ENCODE measurements at places on chromosomes 6 and 20.

DNA sequence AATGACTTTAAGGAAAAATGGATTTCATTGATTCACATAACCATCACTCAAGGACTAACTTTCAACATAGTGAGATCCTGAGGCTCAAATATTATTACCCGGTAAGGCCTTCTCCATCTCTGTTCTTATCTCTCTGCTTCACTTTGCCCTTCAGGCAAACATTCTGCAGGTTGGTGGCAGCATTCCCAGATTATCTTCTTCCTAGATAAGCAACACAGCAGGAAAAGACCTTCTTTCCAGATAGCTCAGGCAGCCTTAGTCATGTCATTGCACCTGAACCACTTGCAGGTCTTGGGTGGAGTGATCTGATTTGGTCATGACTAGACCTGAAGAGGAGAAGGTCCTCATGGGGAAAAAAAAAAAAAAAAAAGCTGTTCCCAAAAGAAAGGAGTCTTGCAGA lies 5.3 kb upstream of the HIVEP2 start:
- DNase-seq: no peak

DNA sequence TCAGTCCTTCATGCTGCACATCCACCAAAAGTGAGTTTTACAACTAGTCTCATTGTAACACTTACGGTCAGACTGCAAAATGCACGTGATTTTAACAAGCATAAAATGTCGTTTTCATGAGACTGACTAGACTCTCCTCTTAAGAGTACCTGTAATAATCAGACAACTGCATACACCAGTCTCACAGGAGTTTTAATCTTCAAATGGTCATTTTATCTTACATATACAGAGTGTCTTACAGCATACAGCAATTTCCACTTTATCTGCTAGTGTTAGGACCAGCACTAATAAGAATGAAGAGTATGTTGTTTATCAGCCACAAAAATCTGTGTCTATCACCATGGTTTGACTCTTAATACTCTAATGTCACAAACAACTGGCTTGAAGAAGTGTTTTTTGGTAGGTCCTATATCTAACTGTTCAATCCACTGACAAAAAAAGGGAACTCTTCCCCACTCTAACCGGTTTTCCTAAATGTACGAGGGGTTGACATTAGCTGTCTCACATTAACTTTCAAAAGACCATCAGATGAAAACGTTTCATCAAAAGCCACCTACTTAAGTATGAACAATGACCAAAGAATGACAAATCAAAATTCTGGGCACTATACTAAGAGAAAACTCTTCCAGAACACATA lies 1.5 kb upstream of the ASF1A start:
- no peak for DNase-seq

DNA sequence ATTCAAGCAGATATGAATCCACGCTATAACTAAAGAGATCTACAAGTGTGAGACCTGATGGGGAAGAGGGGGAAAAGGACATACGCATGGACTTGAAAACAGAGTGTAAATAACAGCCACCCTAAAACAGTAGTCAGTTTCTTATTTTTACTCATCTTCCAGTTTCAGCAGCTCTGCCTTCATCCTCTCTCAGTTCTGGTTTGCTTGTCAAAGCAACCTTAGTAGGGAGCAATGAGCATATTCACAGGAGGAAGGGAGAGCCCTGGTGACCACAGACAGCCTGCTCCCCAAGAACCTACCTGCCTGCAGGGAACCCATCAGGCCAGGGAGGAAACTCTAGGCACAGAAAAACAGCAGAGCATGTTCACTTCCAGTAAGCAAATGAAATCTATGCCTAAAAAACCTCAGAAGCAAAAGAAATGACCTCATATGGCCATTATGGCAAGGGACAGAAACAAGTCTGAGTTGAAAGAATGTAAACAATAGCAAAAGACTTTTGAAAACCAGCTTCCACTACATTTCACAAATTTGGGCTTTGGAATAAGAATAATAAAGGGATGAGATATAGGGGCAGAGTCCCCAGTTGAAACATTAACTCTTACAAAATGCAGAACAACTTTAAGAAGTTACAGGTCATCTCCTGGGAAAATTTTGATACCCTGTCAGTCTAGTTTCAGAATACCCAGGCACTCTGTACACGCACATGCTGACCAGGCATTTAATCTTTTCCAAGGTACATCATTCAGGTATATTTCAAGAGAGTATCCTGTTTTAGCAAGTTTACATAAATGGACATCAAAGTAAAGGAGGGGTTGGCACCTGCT lies 120.8 kb upstream of the BCLAF1 start:
- no peak for DNase-seq

DNA sequence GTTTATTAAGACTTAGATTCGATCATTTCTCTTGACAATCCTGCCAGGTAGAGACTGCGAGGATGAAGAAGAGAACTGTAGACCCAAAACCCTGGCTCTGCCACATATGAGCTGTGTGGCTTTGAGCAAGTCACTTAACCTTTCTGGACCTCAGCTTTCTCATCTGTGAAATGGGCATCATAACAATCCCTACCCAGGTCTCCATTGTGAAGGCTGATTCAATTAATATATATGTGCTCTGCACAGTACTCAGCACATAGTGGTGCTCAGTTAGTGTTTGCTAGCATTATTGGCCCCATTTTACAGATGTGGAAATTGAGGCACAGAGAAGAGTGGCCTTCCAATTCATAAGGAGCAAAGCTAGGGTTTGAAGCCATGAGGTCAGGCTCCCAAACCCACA lies 7.9 kb downstream of the XKR7 start:
- no peak for DNase-seq

GRCh38 chr6:139820210-139820609 lies 445.8 kb upstream of the CITED2 start:
- no peak for DNase-seq

DNA sequence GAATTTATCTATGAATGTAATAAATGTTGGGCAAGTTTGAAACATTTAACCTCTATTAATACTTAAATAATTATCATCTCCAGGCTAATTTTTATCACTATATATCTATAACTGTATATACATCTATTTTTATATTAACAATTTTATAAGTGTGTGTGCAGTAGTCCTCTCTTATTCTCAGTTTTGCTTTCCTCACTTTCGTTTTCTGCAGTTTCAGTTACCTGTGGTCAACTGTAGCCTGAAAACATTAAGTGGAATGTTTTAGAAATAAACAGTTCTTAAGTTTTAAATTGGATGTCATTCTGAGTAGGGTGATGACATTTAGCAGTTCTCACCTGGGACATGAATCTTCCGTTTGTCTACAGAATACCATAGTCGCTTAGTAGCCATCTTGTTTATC lies 379.4 kb upstream of the MAN1A1 start:
- DNase-seq: no peak

DNA sequence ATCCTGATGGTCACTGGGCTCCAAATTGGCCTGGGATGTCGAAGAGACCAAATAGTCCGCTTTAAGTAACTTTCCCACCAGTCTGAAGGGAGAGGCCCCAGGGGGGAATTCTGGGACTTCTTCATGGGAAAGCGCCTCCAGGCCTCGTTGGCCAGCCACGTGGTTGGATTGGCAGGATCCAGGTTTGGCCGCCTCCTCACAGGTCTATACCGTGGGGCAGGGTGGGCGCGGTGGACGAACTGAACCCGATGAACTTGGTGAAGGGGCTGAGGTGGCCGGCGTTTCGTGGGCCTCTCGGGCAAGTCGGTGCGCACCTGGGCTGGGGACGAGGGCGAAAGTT lies 297 bp downstream of the POM121L2 start:
- DNase-seq: no peak

DNA sequence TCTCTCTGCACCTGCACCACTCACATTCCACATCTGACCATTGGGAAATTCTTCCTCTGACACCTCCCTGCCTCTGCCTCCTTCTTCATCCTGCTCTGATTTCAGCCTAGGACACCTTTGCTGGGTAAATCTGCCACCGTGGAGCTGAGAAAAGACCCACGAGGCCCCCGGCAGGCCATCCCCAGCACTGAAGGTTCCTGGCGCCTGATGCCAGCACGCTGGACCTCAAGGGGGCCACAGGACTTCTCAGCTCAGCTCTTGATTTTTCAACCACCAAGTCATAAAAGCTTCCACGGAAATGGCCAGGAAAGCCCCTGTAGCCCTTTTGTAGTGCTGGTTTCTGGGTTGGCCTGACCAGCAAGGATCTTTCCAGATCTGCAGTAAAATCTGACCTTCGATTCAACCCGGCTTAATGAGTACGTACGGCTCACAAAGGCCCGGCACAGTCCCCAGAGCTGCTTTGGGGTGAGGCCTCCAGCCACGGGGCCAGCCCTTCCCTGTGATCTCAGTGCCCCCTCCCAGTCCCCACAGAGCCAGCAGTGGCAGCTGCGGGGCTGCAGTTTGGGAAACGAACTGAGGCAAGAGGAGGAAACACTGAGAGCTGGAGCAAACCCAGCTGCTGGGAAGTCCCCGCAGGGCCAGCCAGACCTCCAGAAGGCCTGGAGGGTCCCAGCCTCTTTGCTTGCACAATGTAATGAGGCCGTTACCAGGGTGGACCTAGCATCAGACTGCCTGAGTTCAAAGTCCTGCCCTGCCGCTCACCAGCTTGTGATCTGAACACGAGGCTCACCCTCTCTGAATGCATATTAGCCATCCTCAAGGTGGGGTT lies 157.5 kb downstream of the BMP7 start:
- no peak for DNase-seq

- DNase-seq: no peak
Observed at GRCh38 chr6:79671600-79672266, 40.6 kb downstream of the SH3BGRL2 start.

DNA sequence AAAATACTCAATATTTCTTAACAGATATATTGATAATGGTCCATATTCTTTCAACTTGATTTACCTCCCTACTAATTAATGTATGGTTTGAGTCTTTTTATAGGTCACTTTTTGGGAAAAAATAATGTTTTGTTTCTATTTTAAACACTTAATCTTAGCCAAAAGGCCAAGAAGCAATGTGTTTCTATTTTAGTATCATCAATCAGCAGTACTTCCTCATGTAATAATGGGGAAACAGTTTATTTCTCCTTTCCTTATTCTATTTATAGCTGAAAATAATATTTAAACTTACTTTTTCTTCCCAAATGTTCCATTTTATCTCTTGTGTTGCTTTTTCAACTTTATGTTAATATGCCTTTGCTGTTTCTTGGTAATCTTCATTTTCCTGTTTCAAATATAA lies 295.1 kb downstream of the ALDH8A1 start:
- DNase-seq: no peak

DNA sequence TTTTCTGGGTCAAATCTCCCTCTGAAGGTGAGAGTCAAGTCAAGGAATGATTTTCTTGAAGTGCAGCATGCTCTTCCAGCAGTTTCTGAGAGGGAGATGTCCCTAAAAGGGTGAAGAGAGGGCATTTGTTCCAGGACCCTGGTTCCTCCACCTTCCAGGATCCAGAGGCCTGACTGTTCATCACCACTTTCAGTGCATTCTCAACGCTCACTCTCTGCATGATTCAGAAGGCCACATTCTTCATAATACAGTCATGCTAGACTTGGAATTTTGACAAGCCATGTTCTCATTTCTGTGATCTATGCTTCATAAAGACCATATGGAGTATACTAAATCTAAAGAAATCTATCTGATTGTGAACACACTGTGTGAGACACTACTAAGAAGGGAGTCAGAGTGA lies 85.1 kb downstream of the PDE7B start:
- DNase-seq: no peak

- no peak for DNase-seq
Observed at GRCh38 chr6:166346965-166347364, 4.6 kb upstream of the SFT2D1 start.

DNA sequence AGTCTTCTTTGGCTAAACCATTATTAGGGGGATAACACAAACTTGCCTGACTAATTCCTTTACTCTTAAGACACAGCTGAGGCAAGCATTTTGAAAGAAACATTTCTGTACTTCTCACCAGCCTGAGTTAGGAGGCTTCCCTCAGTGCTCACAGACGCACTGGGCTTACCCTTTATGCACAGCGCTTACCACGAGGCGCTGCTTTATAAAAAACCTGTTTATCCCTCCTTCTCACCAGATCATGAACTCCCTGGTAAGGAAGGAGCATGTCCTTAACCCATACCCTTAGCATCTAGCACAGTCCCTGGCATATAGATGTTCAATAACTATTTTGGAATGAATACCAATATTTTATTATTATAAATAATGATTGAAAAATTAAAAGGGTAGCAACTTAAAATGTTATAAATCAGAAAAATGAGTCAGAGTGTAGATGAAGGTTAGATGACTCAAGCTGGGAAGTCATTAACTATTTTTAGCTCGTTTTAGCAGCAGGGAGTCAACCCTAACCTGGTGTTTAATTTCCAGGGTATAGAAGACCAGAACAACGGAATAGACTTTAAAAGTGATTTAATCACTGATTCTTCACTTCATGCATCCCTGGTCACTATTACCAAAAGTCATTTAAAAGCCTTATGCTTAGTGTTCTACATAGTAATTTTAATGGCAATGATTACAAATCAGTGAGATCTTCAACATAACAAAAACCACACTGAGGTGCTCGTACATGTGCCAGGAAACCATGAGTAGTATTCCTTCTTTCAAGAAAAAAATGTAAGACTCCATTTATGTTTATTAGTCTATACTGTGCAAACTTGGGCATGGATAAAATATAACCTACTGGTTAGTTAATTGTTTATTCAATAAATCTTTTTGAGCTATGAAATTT lies 4.1 kb upstream of the TPD52L1 start:
- DNase-seq: no peak

DNA sequence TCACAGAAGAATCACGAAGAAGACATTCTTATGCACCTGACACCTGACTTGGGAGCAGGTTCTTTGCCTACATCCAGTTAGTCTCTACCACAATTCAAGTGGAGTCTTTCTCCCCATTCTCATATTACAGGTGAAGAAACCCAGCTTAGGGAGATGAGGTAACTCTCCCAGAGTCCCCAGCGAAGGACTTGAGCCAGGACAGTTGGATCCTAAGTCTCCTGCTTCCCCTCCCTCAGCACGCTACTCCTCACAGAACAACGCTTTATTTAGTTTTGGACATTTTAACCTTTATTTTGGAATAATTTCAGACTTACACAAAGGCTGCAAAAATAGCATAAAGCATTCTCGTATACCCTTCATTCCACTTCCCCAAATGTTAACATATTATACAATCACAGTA lies 824 bp upstream of the CSTL1 start:
- DNase-seq: no peak

- no peak for DNase-seq
Observed at GRCh38 chr6:111487661-111488060, 4.6 kb upstream of the REV3L start.

DNA sequence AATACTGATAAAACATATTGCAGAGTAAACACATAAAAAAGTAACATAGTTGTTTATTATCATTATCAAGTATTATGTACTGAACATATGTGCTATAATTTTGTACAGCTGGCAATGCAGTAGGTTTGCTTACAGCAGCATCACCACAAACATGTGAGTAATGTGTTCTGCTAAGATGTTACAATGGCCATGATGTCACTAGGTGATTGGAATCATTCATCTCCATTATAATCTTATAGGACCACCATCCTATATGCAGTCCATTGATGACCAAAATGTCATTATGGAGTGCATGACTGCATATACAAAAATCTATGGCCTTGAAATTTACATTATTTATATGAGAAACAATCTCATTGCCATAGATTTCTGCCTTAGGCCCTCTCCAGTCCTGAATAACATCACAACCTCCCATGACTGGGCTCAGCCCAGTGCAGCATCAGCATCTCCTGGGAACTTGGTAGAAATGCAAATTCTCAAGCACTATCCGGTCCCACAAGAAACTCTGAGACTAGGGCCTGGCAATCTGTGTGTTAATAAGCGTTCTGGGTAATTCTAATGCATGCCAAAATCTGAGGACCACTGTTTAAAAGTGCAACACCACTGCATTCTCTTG lies 352.0 kb upstream of the MARCKS start:
- DNase-seq: no peak

Measured in stimulated activated CD8-positive, alpha-beta memory T cell treated with anti-CD3 and anti-CD28 coated beads, Interleukin-7, amount 100 ng/mL, for 24 hours (primary cell).